Activated naive CD4-positive, alpha-beta T cell treated with anti-CD3 and anti-CD28 coated beads, Interleukin-2, amount 50 U/mL, for 16 hours (primary cell): ENCODE measurements at places on chromosomes 2 and 18.
A peak's percentile ranks its signal among the peaks of the same experiment; 100 is the strongest.

GRCh38 chr2:26455670-26456439 is 22.1 kb downstream of the OTOF start:
- no peak for DNase-seq

- no peak for DNase-seq
These were observed 221.8 kb downstream of the MREG start for GRCh38 chr2:215791481-215791937.

GRCh38 chr2:173323371-173323770 is 31.3 kb upstream of the CDCA7 start:
- no peak for DNase-seq

GRCh38 chr2:27431395-27431794 is 3.0 kb downstream of the NRBP1 start:
- peak; percentile 31 for DNase-seq

- DNase-seq = peak; percentile 59
These were observed 1.4 kb downstream of the MBP start for GRCh38 chr18:77131100-77131651.

GRCh38 chr2:67566285-67566684 is 169.2 kb downstream of the ETAA1 start:
- no peak for DNase-seq

GRCh38 chr2:85230679-85231467 is 96.9 kb downstream of the TGOLN2 start:
- no peak for DNase-seq

DNA sequence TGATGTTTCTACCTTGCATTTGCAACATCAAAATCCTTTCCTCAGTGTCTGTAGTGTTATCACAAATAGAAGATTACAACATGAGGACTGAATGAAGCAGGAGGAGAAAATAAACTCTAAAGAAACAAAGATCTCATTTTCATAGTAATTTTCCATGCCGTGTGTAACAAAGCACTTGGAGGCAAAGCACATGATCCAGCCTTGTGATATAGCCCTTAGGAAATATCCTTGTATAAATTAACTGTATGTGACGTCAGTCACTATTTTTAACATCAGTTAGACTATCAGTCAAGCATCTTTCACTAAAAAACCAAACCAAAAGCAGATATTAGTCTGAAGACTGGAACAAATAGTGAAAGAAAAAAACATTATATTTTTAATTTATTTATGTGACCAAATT is 492.1 kb upstream of the CNTNAP5 start:
- no peak for DNase-seq

GRCh38 chr2:57728691-57729090 is 317.9 kb upstream of the VRK2 start:
- DNase-seq = no peak

DNA sequence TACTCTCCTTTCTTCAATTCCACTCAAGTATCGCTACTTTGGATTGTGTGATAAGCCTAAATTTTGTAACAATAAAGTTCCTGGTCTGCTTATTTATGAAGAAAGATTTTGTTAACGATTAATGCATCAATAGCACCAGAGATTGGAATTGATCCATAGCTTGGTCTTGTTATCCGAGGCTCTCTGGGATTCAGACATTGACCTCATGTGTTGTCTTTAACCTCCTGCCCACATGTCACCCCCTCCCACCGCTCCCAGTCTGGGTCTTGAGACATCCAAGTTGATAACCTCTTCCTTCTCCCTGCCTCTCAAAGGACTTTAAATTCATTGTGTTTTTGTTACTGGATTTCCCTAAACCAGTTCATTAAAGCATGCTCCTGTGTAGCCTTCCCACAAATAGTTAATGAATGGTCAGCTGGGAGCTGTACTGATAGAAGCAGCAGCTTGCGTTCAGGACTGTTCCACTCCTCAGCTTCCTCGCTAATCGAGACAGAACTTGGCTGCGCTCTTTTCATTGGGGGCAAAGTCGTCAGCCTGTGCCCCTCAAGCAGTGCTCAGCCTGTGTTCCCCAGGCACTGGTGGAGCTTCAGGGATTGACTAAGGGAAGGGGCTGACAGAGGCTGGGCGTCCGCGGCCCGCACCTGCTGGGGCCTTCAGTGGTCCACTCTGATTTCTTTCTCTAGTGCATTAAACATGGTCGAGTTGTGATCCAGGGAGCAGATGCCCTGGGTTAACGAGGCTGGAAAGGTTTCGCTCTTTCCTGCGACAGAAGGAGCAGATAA is 18.9 kb downstream of the ASB1 start:
- DNase-seq = no peak

DNA sequence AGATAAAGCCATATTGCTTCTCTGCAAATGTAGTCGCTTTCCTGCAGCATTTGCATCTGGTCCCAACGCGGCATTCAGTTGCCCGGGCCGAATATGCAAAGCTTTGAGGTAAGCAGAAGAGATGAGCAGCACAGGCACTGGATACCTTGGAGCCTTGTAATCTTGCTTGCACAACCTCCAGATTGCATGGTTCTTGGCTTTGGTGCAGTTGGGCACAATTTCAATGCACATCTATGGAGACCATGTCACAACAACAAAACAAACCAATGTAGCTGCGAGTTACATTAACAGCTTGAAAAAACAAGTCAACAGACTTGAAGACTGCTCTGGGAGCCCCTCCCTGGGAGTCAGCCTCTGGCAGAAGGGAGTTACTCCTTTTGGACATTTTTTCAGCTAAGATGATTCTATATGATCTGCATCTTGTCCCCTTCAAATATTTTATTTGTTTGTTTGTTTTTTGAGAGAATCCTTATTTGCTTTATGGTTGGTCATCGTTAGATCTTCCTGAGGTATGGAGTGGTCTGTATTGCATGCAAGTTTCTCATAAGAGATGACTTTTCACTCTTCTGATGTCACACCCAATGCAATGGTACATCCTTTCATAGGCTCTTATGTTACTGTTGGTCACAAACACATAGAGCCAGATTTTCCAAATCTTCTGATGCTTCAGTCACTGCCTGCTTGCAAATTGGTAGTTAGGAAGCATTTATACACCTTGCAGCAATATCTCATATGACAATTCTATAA is 113.5 kb downstream of the EFEMP1 start:
- no peak for DNase-seq

- no peak for DNase-seq
These were observed 50.3 kb downstream of the ARHGAP25 start for GRCh38 chr2:68784915-68785314.

GRCh38 chr2:240992572-240993291 is 5.7 kb upstream of the SNED1 start:
- peak; percentile 22 for DNase-seq

GRCh38 chr2:129857200-129857599 is 122.3 kb upstream of the RAB6C start:
- no peak for DNase-seq

- no peak for DNase-seq
These were observed 23.1 kb upstream of the SLC39A10 start for GRCh38 chr2:195633974-195634373.

GRCh38 chr18:74836296-74837139 is 238.8 kb downstream of the ZNF407 start:
- DNase-seq = no peak

DNA sequence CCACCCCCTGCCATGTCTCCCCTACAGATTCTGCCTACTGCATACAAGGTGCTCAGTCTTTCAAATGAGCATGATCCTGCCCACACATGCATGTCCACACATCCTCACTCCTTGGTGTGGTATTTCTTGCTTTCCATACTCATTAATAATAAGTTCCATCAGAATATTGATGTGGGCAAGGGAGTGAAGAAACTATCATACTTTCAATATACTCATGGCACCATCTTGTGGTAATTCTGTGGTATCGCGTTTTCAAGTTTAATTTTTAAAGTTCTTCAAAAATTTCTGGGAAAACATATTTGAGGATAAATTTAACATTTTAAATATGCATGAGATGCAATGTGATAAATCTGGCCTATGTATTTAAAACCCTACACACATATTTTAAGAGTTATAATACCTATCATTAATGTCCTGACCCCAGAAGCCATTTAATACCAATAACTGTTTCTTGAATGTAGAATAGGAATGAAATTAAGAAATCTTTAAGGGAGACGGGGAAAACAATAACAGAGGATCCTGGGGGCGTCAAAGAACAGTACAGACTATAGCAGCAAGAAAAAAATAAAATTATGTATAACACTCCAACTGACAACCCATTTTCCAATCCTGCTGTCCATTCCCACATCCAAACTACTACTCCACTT is 110.1 kb downstream of the ZNF385B start:
- DNase-seq = no peak

- DNase-seq = no peak
These were observed 76.2 kb downstream of the TPO start for GRCh38 chr2:1489486-1489885.

DNA sequence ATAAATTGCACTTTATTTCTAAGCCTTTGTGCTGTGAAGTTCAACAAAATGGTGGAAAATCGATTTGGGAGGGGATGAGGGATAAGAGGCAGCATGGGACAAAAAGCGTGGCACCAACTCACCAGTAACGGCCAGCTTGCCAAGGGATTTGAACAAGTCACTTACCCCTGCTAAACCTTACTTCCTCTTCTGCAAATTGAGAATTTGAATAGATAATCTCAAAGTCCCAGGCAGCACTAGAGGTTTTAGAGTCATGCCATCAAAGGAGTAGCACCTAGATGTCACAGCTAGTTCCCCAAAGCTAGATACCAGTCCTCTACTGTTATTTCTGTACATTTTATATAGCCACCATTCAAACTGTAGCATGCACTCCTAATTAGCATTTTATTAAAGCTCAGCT is 83.7 kb upstream of the VRK2 start:
- DNase-seq = no peak

DNA sequence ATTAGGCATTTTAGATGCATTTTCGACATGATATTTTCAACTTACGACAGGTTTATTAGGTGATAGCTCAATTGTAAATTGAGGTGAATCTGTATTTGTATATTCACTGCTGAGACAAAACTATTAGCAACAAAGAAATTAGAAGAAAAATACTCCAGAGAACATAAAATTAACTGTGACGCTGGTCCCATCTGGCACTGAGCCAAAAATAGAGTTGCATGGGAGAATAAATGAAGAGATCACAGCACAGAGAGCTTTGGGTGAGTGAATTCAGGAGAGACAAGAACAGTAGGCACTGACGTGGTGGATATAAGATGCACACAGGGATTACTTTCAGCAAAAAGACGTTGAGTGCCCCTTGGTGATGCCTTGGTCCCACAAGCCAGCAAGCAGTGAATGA is 306.2 kb upstream of the RAB6C start:
- DNase-seq = no peak

GRCh38 chr2:54387059-54387991 is 68.8 kb upstream of the SPTBN1 start:
- DNase-seq = no peak

DNA sequence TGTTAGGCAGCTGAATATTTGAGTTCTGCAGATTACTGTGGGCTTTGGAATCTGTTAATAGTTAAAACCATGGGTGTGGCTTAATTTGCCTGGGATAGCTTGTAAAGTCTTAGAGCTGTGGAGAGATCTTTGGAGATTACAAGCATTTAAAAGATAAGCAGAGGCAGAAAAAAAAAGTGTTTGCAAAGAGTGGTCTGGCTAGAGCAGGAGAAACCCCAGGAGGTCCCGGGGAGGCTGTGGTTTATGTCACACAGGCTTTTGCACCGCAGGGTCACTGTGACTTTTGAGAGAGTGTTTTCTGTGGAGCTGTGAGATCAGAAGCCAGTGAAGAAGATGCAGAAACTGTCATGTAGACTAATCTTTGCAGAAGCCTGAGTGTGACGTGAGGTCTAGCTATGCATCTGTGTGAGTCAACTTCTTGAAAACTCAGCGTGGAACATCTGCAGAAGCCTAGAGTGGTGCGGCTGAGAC is 49.0 kb downstream of the SETBP1 start:
- DNase-seq = no peak

DNA sequence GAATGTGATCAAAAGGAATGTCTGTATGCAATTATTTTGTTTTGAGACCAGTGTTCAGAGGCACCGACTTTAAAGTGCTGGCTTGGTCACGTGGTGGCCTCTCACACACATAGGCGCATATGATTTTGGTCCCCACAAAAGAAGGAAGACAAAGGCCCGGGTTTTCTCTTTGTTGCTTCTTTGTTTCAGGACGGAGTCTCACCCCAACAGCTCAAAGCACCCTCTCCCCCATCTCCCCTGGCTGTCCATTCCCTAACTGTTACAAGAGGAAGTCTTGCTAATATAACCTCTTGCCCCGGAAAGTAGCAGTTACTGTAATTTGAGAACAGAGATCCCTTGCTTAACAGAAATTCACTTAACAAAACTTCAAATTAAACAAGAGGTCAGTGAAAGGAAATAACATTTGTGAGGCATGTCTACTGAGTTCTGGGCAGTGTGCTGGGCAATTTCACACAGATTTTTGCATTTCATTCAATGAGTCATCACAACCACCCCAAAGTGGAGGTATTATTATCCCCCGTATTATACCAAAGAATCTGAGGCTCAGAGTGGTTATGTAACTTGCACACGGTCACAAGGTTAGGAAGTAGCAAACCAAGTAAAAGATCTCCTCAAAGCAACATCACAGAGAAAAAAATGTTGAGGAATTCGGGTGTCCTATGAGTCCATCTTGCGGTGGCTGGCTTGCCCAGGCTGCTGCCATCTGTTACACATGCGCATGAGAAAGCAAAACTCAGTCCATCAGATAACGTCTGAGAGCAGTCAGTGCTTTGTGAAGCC is 75.8 kb downstream of the SDC1 start:
- DNase-seq = no peak

DNA sequence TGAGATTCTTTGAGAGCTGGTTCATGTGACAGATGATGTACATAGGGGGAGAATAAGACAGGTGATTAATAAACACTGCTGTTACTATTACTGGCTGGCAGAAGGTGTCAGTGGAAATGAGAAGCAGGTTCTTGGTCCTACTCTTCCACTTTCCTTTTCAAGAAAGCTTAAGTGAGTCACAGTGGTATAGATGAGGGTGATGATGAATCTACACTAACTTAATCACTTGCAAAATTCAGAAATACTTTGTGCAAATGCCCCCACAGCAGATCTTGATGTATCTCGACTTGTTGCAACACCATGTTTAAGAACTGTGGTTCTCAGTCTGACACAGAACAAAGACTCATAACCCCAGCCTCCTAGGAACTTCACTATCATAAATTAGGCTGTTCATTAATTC is 35.9 kb upstream of the MGAT5 start:
- peak; percentile 34 for DNase-seq

- no peak for DNase-seq
These were observed 91.7 kb upstream of the ACAA2 start for GRCh38 chr18:49904871-49905555.

- no peak for DNase-seq
These were observed 111.3 kb upstream of the TCF4 start for GRCh38 chr18:55699233-55699765.
